Pericardium fibroblast (primary cell): ENCODE measurements at places on chromosomes 11 and 22. TPM values are rescaled to one million over a fixed set of nuclear protein-coding genes. Genes with fewer than 3 reads are reported as not detected.

The HDHD5 gene
- 30.0 and 56.7 TPM in 2 replicates for total RNA-seq

The HARBI1 gene
- 2.0 and 3.9 TPM in 2 replicates for total RNA-seq

The POU2AF2 gene
- total RNA-seq = not detected in 2 replicates

The C11orf16 gene
- not detected in 2 replicates for total RNA-seq

The GAB2 gene
- total RNA-seq = 16.0 and 21.1 TPM in 2 replicates

The DAGLA gene
- total RNA-seq = 1.9 and 2.0 TPM in 2 replicates

The LGALS12 gene
- 2.4 and 13.2 TPM in 2 replicates for total RNA-seq

The MS4A3 gene
- not detected in 2 replicates for total RNA-seq
